ENCODE measurements at places on chromosomes 2 and 18. TPM values are rescaled to one million over a fixed set of nuclear protein-coding genes. Genes with fewer than 3 reads are reported as not detected.

Gene GPR17
- total RNA-seq = 0.10 TPM

Gene CNOT9
- 31.5 TPM for total RNA-seq

Gene MARCHF4
- not detected for total RNA-seq

Gene BBS5
- total RNA-seq = 9.8 TPM

Gene NMS
- not detected for total RNA-seq

Gene MEP1B
- total RNA-seq = not detected

Gene DSG2
- 2.2 TPM for total RNA-seq

Gene ZNF512
- 25.2 TPM for total RNA-seq

Gene TSPYL6
- not detected for total RNA-seq

Gene DUSP28
- total RNA-seq = 2.0 TPM

Gene HS6ST1
- 16.9 TPM for total RNA-seq

Gene SLC23A3
- total RNA-seq = 2.1 TPM

Gene HOXD8
- 30.6 TPM for total RNA-seq

Gene RAB17
- 2.0 TPM for total RNA-seq

Gene FSHR
- not detected for total RNA-seq

Gene LIMS2
- total RNA-seq = 235 TPM

Gene AGXT
- not detected for total RNA-seq

Gene CXCR4
- 8.3 TPM for total RNA-seq

Gene RAB27B
- total RNA-seq = 1.2 TPM

Gene ALPG
- not detected for total RNA-seq

Gene RHBDD1
- 40.5 TPM for total RNA-seq

Gene CDH20
- total RNA-seq = 0.38 TPM

Gene TCF23
- total RNA-seq = 10.7 TPM

Gene MAB21L4
- total RNA-seq = not detected

Gene NYAP2
- total RNA-seq = not detected

Gene ITPRIPL1
- 1.5 TPM for total RNA-seq

Gene BMP10
- 0.65 TPM for total RNA-seq

Gene FBXO48
- total RNA-seq = 0.51 TPM

Gene PRPF40A
- total RNA-seq = 62.2 TPM

Gene AQP12B
- total RNA-seq = 0.19 TPM

Gene RNF103
- 29.0 TPM for total RNA-seq

Gene KIF1A
- total RNA-seq = 0.57 TPM

Gene LYG2
- total RNA-seq = not detected

Gene RPRM
- total RNA-seq = 0.93 TPM

Gene PSMA8
- total RNA-seq = not detected

Gene PAX3
- 0.48 TPM for total RNA-seq

Gene IL36A
- total RNA-seq = not detected

Gene MAP2
- 24.7 TPM for total RNA-seq

Gene DTNA
- 110 TPM for total RNA-seq

Gene NEURL3
- 0.14 TPM for total RNA-seq

Gene RESP18
- total RNA-seq = not detected

Gene ASPRV1
- 1.00 TPM for total RNA-seq

Gene G6PC2
- 0.14 TPM for total RNA-seq

Gene TGOLN2
- total RNA-seq = 107 TPM

Gene UGT1A5
- not detected for total RNA-seq

Gene SLC11A1
- 77.1 TPM for total RNA-seq

Gene ZBTB7C
- 14.8 TPM for total RNA-seq

Gene ZNF396
- 1.7 TPM for total RNA-seq

Gene RNPEPL1
- total RNA-seq = 49.3 TPM

Gene DPP10
- not detected for total RNA-seq

Gene CMPK2
- total RNA-seq = 4.9 TPM

Gene TMEFF2
- total RNA-seq = 0.19 TPM

Data from posterior vena cava (tissue), 2 donors.